Central memory CD8-positive, alpha-beta T cell (primary cell): ENCODE measurements at places on chromosomes 11 and 22.

- H3K36me3 ChIP-seq: no peaks in the 10 kb centered on the region
- H3K27me3 ChIP-seq: peaks cover 34% of the 10 kb centered on the region
- no peak overlapping the region for H3K27ac ChIP-seq
Measured at GRCh38 chr11:78796956-78797355, 222.3 kb upstream of the NARS2 start.

DNA sequence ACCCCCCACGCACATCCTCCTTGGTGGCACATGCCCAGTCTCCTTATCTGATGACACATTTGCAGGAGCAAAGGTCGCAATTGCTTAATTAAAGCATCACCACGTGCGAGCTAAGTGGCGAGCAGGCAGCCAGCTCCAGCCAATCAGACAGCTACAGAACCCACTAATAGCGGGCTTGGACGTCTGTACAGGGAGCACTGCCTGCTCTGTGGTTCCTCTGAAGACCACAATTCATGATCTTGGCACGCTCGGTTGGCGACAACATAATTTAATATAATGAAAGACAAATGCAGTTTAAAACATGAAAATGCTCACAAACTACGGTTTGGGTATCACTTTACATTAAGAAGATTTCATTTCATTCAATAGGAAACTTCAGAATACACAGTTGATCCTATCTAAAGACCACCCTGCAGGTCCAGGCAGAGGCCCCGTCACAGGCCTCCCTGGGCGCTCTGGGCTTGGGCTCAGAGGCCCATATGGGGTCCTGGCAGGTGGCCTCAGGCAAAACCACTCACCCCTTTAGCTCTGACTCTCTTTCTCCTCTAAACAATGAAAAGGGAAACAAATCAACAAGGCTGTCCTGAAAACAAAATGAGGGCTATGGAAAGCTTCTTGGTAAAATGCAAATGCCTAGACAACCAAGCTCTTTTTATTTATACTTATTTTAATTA is 10.4 kb downstream of the PACSIN2 start:
- no peaks in the 10 kb centered on the region for H3K36me3 ChIP-seq
- no peaks in the 10 kb centered on the region for H3K27me3 ChIP-seq
- no peak for DNase-seq

DNA sequence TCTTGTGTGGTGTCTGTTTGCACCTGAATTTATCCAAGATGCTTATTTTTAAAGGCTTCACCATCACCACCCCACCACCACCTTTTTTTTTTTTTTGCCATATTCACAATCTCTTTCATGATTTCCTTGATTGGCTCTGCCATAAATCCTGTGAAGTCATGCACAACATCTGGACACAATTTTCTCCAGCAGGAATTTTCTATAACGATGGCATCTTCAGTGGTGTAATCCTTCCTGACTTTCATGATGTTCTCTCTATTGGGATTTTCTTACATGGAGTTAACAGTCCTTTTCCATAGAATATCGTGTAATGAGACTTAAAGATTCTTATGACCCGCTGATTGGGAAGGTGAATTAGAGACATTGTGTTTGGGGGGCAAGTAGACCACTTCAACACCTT is 17.8 kb downstream of the ZFP91 start:
- DNase-seq: no peak
- H3K36me3 ChIP-seq: peaks cover 22% of the 10 kb centered on the region
- H3K4me3 ChIP-seq: no peak overlapping the region
- no peaks in the 10 kb centered on the region for H3K27me3 ChIP-seq

- no peaks in the 10 kb centered on the region for H3K4me1 ChIP-seq
- no peak overlapping the region for H3K4me3 ChIP-seq
Measured at GRCh38 chr11:74638869-74639268, 46.5 kb downstream of the POLD3 start.

GRCh38 chr22:21686193-21686608 is 20.4 kb downstream of the PPIL2 start:
- no peaks in the 10 kb centered on the region for H3K27me3 ChIP-seq
- H3K4me3 ChIP-seq: no peak overlapping the region
- peaks cover 31% of the 10 kb centered on the region for H3K36me3 ChIP-seq

- no peak for DNase-seq
- H3K36me3 ChIP-seq: peaks cover 26% of the 10 kb centered on the region
- H3K4me3 ChIP-seq: peak overlapping the region; percentile 15
Measured at GRCh38 chr11:579830-580601, 3.7 kb downstream of the PHRF1 start.

GRCh38 chr11:33016654-33017053 is 976 bp downstream of the DEPDC7 start:
- peak overlapping the region; percentile 84 for H3K4me3 ChIP-seq
- no peak overlapping the region for H3K27ac ChIP-seq
- H3K36me3 ChIP-seq: peaks cover 4% of the 10 kb centered on the region

- H3K4me1 ChIP-seq: no peaks in the 10 kb centered on the region
- no peak overlapping the region for H3K27ac ChIP-seq
- H3K36me3 ChIP-seq: no peaks in the 10 kb centered on the region
- DNase-seq: no peak
Measured at GRCh38 chr11:31030138-31030792, 339.3 kb downstream of the DCDC1 start.

DNA sequence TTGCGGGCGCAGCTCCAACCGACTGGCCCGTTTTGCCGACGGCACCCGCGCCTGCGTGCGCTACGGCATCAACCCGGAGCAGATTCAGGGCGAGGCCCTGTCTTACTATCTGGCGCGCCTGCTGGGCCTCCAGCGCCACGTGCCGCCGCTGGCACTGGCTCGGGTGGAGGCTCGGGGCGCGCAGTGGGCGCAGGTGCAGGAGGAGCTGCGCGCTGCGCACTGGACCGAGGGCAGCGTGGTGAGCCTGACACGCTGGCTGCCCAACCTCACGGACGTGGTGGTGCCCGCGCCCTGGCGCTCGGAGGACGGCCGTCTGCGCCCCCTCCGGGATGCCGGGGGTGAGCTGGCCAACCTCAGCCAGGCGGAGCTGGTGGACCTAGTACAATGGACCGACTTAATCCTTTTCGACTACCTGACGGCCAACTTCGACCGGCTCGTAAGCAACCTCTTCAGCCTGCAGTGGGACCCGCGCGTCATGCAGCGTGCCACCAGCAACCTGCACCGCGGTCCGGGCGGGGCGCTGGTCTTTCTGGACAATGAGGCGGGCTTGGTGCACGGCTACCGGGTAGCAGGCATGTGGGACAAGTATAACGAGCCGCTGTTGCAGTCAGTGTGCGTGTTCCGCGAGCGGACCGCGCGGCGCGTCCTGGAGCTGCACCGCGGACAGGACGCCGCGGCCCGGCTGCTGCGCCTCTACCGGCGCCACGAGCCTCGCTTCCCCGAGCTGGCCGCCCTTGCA is 1.0 kb downstream of the FJX1 start:
- peaks cover 4% of the 10 kb centered on the region for H3K4me1 ChIP-seq
- H3K27ac ChIP-seq: no peak overlapping the region
- peaks cover 2% of the 10 kb centered on the region for H3K36me3 ChIP-seq
- H3K4me3 ChIP-seq: no peak overlapping the region
